ENCODE measurements at places on chromosomes 11 and 22. TPM values are rescaled to one million over a fixed set of nuclear protein-coding genes. Genes with fewer than 3 reads are reported as not detected.

The OR8D1 gene
- not detected for polyA plus RNA-seq

The SCN3B gene
- polyA plus RNA-seq = 42.1 TPM

The KCNA4 gene
- 2.5 TPM for polyA plus RNA-seq

The DEFB131B gene
- polyA plus RNA-seq = not detected

The ARHGAP8 gene
- polyA plus RNA-seq = 5.0 TPM

The KCNE3 gene
- not detected for polyA plus RNA-seq

The DTX4 gene
- polyA plus RNA-seq = 37.7 TPM

The OR51B2 gene
- polyA plus RNA-seq = not detected

The E2F8 gene
- 0.07 TPM for polyA plus RNA-seq

The UPK3A gene
- polyA plus RNA-seq = not detected

The MIAT gene
- polyA plus RNA-seq = 529 TPM

The VWCE gene
- 5.5 TPM for polyA plus RNA-seq

The IGSF9B gene
- polyA plus RNA-seq = 2.3 TPM

The MEI1 gene
- not detected for polyA plus RNA-seq

The SAC3D1 gene
- polyA plus RNA-seq = 27.0 TPM

The ZC3H7B gene
- 34.6 TPM for polyA plus RNA-seq

The FADS3 gene
- 35.4 TPM for polyA plus RNA-seq

The TEX54 gene
- not detected for polyA plus RNA-seq

The CD3E gene
- not detected for polyA plus RNA-seq

The MS4A14 gene
- not detected for polyA plus RNA-seq

The SCUBE2 gene
- polyA plus RNA-seq = 9.9 TPM

The ANGPTL5 gene
- not detected for polyA plus RNA-seq

The CHRM1 gene
- not detected for polyA plus RNA-seq

The CUL5 gene
- polyA plus RNA-seq = 37.0 TPM

The ART1 gene
- not detected for polyA plus RNA-seq

The APOA5 gene
- not detected for polyA plus RNA-seq

The KDM4D gene
- 1.5 TPM for polyA plus RNA-seq

The IGSF22 gene
- polyA plus RNA-seq = 0.90 TPM

The C1QTNF4 gene
- polyA plus RNA-seq = 16.4 TPM

The SEPTIN3 gene
- 167 TPM for polyA plus RNA-seq

The SESN3 gene
- 9.4 TPM for polyA plus RNA-seq

The H19 gene
- polyA plus RNA-seq = not detected

The EIF3D gene
- 133 TPM for polyA plus RNA-seq

The ANKK1 gene
- not detected for polyA plus RNA-seq

The C11orf16 gene
- polyA plus RNA-seq = not detected

The TH gene
- polyA plus RNA-seq = 10.9 TPM

The MIEF1 gene
- polyA plus RNA-seq = 19.8 TPM

The B4GALNT4 gene
- polyA plus RNA-seq = 478 TPM

The NAALADL1 gene
- not detected for polyA plus RNA-seq

The ACTN3 gene
- not detected for polyA plus RNA-seq

The DRD4 gene
- polyA plus RNA-seq = not detected

The GAB4 gene
- polyA plus RNA-seq = not detected
